ENCODE measurements at places on chromosomes 2 and 18.

GRCh38 chr18:58570360-58571064 is 58.4 kb downstream of the ALPK2 start:
- no peak for DNase-seq

- DNase-seq = no peak
Measured at GRCh38 chr18:55466789-55467188, 121.2 kb downstream of the TCF4 start.

DNA sequence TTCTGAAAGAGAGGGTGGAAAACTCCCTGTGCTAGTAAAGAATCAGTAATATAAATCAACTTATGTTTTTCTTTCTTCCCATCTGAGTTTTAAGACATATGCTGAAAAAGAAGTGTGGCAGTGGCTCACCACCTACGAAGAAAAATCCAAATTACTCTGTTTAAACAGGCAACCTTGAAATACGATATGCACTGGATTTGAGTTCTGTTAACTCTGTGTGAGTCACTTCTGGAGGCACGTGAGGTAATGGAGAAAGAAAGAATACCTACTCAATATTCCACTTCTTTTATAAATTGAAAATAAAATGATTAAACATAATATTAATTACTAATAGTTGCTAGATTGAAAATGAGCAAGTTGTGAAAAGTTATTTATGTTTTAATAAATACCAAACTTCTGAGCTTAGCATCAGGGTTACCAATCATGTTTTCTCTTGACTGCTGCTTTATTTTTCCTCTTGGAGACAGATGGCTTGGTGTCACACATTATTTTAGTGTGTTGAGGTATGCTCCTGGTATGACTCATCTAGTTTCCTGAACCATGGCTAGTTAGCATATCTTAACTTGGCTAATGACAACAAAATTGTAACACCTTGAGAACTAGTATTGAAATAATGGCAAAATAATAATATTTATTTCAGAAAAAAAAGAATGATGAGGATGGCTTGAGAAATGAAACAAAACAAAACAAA is 1705.5 kb upstream of the PIK3C3 start:
- no peak for DNase-seq

- peak; percentile 80 for DNase-seq
Measured at GRCh38 chr2:101710471-101711318, 13.2 kb downstream of the MAP4K4 start.

DNA sequence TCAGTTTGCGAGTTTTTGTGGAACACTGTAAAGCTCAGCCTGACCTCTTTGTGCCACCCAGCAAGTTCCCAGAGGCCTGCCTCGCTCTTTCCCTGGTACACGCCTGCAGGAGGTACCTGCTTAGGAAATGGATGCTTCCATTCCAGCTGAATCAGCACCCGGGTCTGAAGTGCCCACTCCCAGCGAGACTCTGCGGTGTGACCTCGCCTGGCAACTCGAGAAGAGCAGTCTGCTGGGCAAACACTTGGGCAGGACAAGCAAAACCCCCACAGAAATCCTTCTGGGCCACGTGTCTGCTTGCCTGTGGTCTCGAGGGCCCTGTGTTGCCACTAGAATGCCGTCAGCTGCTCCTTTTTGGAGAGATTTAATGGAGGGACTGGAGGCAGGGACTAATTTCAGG is 127.6 kb downstream of the MAPK4 start:
- DNase-seq = no peak

- no peak for DNase-seq
Measured at GRCh38 chr18:47781561-47781960, 148.9 kb downstream of the SMAD2 start.

DNA sequence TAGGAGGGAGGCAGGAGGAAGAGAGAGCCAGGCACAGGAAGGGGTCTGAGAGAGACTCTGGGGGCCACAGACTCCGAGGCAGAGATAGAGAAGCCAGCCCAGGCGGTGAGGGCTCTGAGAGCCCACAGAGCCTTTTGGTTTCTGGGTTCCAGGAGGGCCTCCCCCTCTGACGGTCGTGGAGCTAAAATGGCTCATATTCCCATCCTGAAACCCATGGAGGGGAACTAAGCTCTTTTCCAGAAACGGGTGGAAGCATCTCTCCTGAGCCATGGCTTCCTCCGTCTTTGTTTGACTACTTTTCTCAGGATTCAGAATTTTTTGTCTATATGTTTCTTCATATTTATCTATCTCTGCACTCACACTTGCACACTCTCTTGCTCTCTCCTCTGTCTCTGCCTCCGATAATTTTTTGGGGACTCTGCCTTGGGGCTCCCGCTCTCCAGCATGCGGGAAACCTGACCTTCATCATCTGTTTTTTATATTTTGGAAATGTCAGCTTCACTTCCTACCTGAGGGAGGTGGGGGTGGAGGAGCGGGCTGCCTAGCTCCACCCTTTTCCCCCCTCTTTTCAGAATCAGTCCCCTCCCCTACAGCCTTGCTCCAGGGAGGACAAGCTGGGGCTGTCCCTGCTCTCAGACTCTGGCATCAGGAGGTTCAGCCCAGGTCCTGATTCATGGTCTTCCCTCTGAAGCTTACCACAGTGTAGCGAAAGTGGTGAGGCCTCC is 5.0 kb upstream of the PKDCC start:
- no peak for DNase-seq

GRCh38 chr2:41267929-41268659 is 779.7 kb upstream of the PKDCC start:
- no peak for DNase-seq

GRCh38 chr2:212770240-212770639 is 231.6 kb upstream of the ERBB4 start:
- DNase-seq = no peak

- no peak for DNase-seq
Measured at GRCh38 chr18:30280186-30280585, 762.4 kb downstream of the DSC3 start.

DNA sequence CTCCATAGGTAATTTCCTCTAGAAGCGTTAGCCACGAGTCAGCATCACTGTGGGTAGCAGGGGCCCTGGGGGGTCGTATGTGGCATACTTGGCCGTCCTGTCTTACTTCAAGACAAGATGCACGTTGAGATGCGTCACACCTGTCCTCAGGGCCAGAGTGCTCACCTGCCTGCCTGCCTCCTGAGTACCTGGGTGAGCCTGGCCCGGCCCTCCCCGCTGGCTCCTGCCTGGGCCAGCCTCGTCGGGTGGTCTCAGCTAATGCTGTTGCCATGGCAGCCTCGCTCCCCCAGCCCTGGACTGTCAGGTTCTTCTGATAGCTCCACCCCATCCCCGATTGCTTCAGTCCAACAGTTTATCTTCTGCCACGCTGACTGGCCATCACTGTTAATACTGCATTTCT is 232.4 kb downstream of the GBX2 start:
- no peak for DNase-seq

DNA sequence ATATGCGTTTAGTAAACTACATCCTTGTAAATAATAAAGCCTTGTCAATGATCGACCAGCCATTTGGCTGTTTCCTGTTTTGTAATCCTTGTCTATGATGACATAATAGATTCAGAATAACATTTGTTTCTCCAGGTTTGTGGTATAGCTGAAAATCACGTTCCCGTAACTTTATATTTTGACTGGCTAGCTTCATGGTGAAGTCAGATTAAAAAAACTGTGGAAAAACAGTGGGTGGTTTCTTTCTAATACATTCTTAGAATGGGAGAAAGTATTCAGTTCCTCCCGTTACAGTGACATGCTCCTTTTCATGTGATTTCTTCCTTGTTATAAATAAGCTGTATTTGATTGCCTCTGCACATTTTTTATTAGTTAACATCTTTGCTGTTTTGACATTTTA is 366.9 kb downstream of the NYAP2 start:
- peak; percentile 49 for DNase-seq
